ENCODE measurements at places on chromosomes 7 and 10.

DNA sequence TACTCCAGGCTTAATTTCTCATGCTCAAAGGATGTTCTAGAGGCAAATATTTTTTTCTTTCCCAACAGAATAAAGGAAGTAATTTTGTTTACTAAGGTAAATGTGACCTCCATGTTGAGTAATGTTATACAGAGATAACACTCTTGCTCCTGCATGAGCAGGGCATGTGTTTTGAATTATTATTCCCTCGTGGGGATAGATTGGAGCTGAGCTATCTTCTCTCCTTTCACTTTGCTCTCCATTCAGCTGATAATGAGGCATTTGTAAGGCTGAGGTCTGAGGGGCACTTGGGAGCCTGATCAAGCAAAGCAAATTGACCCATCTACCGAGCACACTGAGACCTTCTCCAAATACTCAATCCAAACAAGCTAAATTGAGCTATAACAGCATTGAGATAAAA is 50.7 kb upstream of the GHITM start:
- DNase-seq = no peak

DNA sequence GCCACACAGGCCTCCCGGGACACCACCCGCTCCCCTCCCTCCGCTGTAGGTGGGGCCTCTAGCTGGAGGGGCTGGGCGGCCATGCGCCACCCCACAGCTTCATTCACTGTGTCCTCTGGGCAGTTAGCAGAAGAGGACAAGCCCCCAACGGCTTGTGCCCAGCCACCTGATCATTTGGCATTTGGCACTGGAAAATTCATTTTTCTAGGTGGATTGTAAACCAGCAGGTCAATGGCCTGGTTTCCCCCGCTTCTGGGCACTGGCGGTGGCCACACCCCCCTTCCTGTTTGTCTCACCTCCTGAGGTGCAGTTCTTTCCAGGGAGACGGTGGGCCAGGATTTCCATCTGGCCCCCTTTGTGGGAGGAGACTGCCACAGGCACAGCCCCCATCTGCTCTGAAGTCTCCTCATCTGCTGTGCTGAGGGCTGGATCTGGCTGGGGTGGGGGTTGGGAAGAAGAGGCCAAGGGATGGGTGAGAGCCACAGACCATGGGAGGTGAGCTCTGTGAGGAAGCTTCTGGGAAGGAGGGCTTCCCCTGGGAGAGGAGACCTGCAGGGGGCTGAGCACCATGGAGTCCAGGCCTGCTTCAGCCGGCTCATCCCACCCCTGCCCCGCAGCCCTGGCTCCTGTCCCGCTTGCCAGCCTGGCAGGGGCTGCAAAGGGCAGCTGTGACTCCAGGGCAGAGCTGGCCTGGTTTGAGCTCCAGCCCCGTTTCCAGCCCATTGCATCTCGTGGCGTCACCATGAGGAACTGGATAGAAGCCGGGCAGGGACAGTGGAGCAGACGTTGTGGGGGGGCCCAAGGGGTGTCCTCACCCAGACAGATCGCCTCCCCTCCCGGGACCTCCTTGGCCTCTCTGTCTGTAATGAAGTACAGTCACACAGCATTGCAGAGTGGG is 40.1 kb upstream of the SLC29A3 start:
- DNase-seq = no peak

DNA sequence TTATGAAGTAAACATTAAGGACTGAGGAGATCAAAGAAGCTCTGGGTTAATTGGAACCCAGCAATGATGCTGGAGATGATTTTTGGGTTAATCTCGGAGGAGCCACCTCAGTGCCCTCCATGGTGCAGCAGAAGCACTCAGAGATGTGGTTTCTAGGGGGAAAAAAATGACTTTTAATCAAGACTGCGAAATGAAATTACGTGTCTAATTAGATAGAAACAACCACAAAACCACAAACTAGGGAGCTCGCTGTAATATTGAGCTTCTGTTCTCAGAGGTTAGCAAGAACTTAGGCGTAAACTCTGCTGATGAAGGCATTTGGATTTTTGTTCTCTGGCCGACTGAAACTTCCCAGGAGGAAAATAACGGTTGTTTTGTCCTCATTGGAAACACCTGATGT is 319.0 kb downstream of the GRID1 start:
- no peak for DNase-seq

DNA sequence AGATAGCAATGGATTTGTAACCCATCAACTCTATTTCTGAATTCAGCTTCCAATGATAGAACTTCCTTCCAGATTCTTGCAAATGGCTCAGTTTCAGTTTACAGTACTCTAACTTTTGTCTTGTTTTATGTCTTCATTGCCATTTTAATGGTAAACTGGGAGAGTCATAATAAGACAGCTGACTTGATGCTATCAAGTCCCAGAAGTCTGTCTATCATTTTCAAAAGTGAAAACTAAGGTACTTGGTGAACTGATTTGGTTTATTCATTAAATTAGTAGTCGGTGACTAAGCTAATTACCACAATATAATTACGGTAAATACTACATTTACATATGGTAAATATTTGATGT is 25.0 kb downstream of the RTKN2 start:
- DNase-seq = no peak

DNA sequence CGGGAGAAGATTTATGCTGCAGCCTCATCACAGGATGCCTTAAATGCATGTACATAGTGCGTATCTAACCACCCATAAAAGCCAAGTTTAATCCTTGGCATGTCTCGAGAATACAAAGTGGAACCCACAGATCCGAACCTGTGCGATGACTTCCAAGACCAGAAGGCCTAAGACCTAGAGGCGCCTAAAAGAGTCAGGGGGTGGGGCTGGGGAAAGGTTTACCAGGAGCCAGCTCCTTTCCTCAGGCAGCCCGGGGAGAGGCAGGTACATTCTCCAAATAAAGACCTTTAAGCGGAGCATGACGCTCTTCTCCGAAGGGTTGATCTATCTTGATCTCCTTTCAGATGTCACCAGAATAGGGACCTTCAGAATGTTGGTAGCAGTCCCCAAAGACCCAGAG is 9.7 kb downstream of the SP8 start:
- DNase-seq = no peak

- DNase-seq = no peak
Observed at GRCh38 chr7:55575733-55576132, 3.4 kb upstream of the VOPP1 start.

- no peak for DNase-seq
Observed at GRCh38 chr10:60950300-60950699, 6.3 kb upstream of the RHOBTB1 start.

DNA sequence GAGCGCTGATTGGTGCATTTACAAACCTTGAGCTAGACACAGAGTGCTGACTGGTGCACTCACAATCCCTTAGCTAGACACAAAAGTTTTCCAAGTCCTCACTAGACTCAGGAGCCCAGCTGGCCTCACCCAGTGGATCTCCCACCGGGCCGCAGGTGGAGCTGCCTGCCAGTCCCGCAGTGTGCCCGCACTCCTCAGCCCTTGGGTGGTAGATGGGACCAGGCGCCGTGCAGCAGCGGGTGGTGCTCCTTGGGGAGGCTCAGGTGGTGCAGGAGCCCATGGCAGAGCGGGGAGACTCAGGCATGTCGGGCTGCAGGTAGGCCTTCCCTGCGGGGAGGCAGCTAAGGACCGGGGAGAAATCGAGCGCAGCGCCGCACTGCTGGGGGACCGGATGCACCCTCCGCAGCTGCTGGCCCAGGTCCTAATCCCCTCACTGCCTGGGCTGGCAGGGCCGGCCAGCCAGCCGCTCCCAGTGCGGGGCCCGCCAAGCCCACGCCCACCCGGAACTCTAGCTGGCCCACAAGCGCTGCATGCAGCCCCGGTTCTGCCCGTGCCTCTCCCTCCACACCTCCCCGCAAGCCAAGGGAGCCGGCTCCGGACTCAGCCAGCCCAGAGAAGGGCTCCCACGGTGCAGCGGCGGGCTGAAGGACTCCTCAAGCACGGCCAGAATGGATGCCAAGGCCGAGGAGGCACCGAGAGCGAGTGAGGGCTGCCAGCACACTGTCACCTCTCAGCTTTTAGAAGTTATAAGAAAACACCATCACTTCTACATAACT is 128.9 kb downstream of the ZNF438 start:
- no peak for DNase-seq

DNA sequence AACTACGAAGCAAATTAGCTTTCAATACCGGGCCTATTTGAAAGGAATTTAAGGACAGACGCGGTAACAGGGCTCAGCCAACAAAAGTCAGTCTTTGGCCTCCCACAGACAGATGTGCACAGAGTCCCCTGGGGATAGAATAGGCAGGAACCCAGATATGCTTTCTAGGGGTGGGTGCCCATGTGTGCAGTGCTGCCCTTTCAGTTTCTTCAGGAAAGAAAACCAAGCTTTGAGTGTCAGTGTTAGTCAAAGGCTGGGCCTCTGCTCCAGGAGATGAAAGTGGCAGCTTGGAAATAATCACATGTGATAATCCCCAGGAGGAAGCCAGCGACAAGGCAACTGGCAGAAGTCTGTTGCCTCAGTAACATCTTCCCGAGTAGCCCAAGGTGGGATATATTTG is 43.8 kb upstream of the CSTF2T start:
- no peak for DNase-seq

GRCh38 chr10:80855348-80855971 is 317.8 kb downstream of the SH2D4B start:
- no peak for DNase-seq

GRCh38 chr10:18332484-18332883 is 192.3 kb downstream of the CACNB2 start:
- DNase-seq = no peak

GRCh38 chr10:63114031-63114814 is 18.9 kb upstream of the NRBF2 start:
- DNase-seq = no peak

DNA sequence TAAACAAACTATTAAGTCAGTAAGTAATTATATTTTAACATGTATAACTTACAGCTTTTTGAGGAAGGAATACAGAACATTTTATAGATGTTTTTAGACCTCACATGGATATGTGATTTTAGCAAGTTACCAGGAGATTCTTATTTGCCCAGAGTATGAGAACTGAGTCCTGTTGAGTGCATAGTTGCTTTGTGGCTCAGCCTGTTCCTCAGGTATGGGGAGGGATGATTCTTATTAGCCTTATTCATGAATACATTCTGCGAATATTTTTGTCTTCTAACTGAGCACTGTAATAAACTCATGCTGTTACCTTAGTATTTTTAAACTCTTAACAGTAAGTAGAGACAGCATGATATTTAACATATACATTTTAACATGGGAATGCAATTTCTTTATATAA is 17.9 kb downstream of the BTAF1 start:
- DNase-seq = no peak

DNA sequence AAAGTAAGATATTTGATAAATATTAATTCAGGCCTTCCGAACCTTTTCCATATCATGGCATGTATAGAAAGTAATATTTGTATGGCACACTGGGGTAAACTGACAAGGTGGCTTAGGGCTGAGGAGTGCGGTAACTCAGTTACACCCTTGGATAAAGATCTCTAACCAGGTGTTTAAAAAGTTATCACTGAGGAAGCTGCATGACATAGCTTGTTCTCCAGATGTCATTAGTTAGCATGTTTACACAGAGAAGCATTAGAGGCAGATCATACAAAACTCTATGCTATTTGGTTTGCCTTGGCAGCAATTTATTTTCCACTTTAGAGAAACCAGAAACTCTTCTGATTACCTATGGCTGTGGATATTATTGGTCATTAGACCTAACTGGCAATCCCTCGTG is 118.2 kb downstream of the ST7 start:
- no peak for DNase-seq

- DNase-seq = no peak
Observed at GRCh38 chr10:131875501-131875900, 25.3 kb upstream of the PPP2R2D start.

- DNase-seq = no peak
Observed at GRCh38 chr7:20749906-20750305, 36.8 kb downstream of the SP8 start.

DNA sequence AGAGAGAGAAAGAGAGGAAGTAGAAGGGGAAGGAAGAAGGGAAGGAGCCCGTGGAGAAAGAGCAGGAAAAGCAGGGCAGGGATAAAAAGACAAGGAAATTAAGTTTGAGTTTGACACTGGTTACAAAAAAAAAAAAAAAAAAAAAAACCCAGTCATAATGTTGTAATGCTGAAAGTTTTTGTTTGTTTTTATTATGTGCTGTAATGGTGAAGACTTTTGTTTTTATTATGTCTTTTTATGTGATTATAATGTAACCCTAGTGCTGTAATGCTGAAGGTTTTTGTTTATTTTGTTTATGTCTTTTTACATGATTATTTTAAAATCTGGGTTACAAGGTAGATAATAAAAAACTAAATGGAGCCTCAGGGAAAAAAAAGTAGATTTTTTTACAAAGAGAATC is 184.8 kb downstream of the SEMA3A start:
- DNase-seq = no peak

- DNase-seq = no peak
Observed at GRCh38 chr10:17019696-17020095, 109.9 kb downstream of the CUBN start.

- DNase-seq = no peak
Observed at GRCh38 chr7:14773729-14774271, 128.8 kb downstream of the DGKB start.

- no peak for DNase-seq
Observed at GRCh38 chr7:99076615-99077014, 67.3 kb downstream of the SMURF1 start.

DNA sequence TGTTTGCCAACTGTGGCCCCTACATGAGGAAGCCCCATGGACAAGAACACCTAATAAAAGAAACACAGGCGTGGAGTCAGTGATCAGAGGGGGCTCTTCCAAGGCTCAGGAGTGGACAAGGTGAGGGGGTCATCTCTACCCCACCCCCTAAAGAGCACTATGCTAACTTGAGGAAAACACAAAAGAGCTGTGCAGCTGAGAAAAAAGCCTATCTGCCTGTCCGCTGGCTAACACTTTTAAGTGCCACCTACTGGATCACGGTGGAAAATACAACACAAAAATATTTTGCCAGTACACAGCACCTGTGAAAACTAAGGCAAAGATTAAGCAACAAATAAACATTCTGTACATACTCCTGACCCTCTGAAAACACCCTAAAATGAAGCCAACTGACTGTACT is 53.1 kb upstream of the COBL start:
- no peak for DNase-seq

- no peak for DNase-seq
Observed at GRCh38 chr7:20514364-20514763, 101.1 kb upstream of the ABCB5 start.

GRCh38 chr7:35268953-35269352 is 15.1 kb upstream of the TBX20 start:
- no peak for DNase-seq

- DNase-seq = no peak
Observed at GRCh38 chr7:104299323-104299722, 29.1 kb upstream of the LHFPL3 start.

DNA sequence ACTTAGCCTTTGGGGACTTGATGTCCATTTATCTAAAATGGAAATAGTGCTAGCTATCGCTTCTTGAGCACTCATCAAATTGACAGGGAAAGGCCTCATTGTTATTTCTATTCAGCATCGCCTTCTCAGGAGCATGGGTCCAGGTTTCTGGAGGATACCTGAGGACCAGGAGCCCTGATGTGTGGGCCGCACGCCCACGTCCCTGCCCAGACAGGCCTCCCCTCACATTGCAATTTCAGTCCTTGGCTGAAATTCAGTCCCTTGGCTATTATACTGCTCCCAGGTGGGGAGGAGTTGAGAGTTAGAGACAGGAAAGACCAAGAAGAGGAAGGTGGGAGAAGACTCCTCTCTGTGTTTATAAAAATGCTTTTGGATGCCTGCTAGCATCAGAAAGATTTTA is 38.9 kb downstream of the GPRIN2 start:
- no peak for DNase-seq

- DNase-seq = no peak
Observed at GRCh38 chr7:31302356-31302755, 38.2 kb downstream of the NEUROD6 start.

All from activated naive CD4-positive, alpha-beta T cell treated with Interleukin-2 at 50 U/mL for 16 hours (primary cell).